ENCODE measurements at places on chromosomes 2 and 18. TPM values are rescaled to one million over a fixed set of nuclear protein-coding genes. Genes with fewer than 3 reads are reported as not detected.

The GAREM2 gene
- 1.00 TPM for total RNA-seq

The FZD7 gene
- 9.5 TPM for total RNA-seq

The TSN gene
- 69.6 TPM for total RNA-seq

The TDRD15 gene
- not detected for total RNA-seq

The GNAL gene
- 69.3 TPM for total RNA-seq

The DNAJC5G gene
- total RNA-seq = not detected

The CLEC4F gene
- total RNA-seq = 0.36 TPM

The CDCA7 gene
- 7.3 TPM for total RNA-seq

The CDH2 gene
- 9.5 TPM for total RNA-seq

The B3GNT7 gene
- total RNA-seq = 1.2 TPM

The PRSS56 gene
- total RNA-seq = under 0.01 TPM

The CYTIP gene
- total RNA-seq = not detected

The UGT1A10 gene
- total RNA-seq = not detected

The GALNT13 gene
- total RNA-seq = not detected

The ASXL3 gene
- total RNA-seq = not detected

The AQP4 gene
- under 0.01 TPM for total RNA-seq

The KIAA2012 gene
- not detected for total RNA-seq

The NIFK gene
- total RNA-seq = 52.0 TPM

The PRKAG3 gene
- not detected for total RNA-seq

The EML6 gene
- 0.93 TPM for total RNA-seq

The MYOM1 gene
- under 0.01 TPM for total RNA-seq

Data from melanocyte of skin (primary cell).